ENCODE measurements at places on chromosomes 4 and X. TPM values are rescaled to one million over a fixed set of nuclear protein-coding genes. Genes with fewer than 3 reads are reported as not detected.

DNA sequence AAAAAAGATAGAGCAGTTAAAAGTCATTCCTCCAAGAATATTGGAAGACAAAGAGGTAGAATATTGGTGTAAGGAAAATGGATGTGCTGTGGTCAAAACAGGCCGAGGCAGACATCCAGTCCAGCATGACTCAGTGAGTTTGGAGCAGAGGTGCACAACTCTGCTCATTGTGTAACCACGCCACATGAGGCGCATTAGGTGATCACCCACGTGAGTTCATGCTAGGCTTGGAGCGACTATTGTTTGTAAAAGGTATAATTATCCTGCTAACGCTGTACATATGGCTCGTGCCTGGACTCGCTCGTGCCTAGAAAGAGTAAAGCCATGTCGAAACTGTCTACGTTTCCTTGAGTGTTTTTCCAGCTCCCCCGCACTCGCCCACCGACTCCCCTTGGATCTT, 23.9 kb downstream of the C4orf54 start:
- no peak overlapping the region for H3K4me3 ChIP-seq
- DNase-seq, result no peak
- H3K27ac ChIP-seq, result no peak overlapping the region
- H3K4me1 ChIP-seq, result peaks cover 37% of the 10 kb centered on the region

- no peak overlapping the region for H3K4me3 ChIP-seq
- H3K27me3 ChIP-seq, result no peaks in the 10 kb centered on the region
- peaks cover 4% of the 10 kb centered on the region for H3K36me3 ChIP-seq
- H3K4me1 ChIP-seq, result peaks cover 2% of the 10 kb centered on the region
Observed at GRCh38 chr4:10715696-10716095, 31.1 kb upstream of the CLNK start.

Gene NPY2R
- not detected for total RNA-seq

- H3K27ac ChIP-seq, result peak overlapping the region; percentile 56
- no peak for DNase-seq
- peaks cover 95% of the 10 kb centered on the region for H3K27me3 ChIP-seq
- H3K4me3 ChIP-seq, result peak overlapping the region; percentile 67
- no peaks in the 10 kb centered on the region for H3K36me3 ChIP-seq
Observed at GRCh38 chr4:110637408-110638088, 14.7 kb upstream of the PITX2 start.

Gene CENPU
- total RNA-seq, result 39.7 TPM

Gene TRPC5OS
- not detected for total RNA-seq

GRCh38 chr4:168162604-168163003, 70.3 kb downstream of the ANXA10 start:
- no peak overlapping the region for H3K27ac ChIP-seq
- no peaks in the 10 kb centered on the region for H3K36me3 ChIP-seq
- H3K4me1 ChIP-seq, result peaks cover 7% of the 10 kb centered on the region
- no peaks in the 10 kb centered on the region for H3K27me3 ChIP-seq

DNA sequence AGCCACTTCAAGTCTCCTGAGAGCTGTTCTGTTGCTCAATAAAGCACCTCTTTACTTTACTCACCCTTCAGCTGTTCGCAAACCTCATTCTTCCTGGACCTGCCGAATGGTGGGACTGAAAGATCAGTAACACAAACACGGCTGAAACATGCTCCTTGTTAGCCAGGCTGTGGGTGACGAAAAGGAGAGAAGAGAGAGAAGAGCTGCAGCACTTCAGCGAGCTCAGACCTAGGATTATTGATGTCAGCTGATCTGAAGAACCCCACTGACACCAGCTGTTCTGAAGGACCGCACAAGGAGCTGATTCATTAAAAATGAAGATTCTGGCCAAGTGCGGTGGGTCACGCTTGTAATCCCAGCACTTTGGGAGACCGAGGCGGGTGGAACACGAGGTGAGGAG, 2020.0 kb upstream of the ADGRL3 start:
- no peak overlapping the region for H3K4me3 ChIP-seq
- H3K27me3 ChIP-seq, result peaks cover 2% of the 10 kb centered on the region
- DNase-seq, result no peak
- no peaks in the 10 kb centered on the region for H3K36me3 ChIP-seq
- no peak overlapping the region for H3K27ac ChIP-seq

Measured in progenitor cell of endocrine pancreas (in vitro differentiated cells).